ENCODE measurements at places on chromosomes 12 and 14. TPM values are rescaled to one million over a fixed set of nuclear protein-coding genes. Genes with fewer than 3 reads are reported as not detected.

GRCh38 chr12:131242741-131243496 is 289.2 kb downstream of the ADGRD1 start:
- no peak for DNase-seq

GRCh38 chr14:37150414-37150813 is 22.0 kb downstream of the SLC25A21 start:
- peak; percentile 17 for DNase-seq

DNA sequence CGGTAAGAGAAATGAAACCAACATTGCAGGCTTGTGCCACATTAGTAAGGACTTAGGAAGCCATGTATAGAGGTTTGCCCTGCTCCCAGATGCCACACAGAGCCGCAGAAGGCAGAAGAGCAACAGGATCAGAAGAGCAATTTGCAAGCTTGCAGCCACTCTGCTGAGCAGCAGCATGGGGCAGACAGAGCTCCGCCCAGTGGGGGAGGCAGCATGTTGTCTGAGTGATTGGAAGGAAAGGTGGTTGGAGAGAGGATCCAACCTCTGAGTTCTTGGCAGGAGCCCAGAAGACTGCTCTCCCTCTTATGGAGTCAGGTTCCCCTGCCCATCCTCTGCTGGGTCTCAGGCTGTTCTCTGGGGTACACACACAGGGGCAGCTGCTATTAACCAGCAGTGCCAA is 2.3 kb upstream of the KRT6A start:
- peak; percentile 32 for DNase-seq

DNA sequence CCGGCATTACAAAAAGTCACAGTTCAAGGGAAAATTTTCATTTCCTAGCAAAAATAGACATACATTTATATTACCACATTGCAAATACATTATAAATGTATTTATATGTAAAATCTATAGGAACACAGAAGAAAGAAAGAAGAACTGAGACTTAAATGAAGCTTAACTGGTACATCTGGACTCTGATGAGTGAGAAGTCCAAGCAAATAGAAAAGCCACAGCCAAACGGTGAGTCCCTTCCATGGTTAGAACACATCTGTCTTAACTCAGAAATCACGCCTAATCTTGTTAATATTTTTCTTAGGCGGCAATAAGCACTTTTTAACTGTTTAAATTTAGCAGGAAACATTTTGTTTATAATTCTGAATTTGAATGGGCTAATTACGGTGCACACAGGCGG is 9.4 kb upstream of the KLRB1 start:
- DNase-seq: no peak

DNA sequence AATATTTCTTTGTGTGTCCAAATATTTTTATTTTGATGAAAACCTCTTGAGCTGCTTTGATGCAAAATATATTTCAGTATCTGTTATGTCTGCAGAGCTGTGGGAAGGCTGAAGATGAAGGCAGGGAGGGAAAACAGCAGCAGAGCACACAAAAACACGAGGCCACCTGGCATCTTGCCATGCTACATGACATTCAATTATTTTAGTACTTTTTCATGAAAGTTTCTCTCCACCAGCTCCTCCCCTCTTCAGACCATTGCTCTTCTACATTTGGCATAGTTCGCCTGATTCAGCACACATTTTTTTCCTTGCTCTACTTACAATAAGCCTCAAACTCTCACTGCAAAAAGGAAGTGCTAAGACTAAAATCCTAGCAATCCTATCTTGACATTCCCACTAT is 4.6 kb upstream of the ALX1 start:
- no peak for DNase-seq

GRCh38 chr14:102097441-102098135 is 10.7 kb upstream of the HSP90AA1 start:
- DNase-seq: no peak

- DNase-seq: peak; percentile 72
Measured at GRCh38 chr12:1443421-1444141, 150.8 kb downstream of the FBXL14 start.

GRCh38 chr12:122870867-122871664 is 24.9 kb downstream of the VPS37B start:
- no peak for DNase-seq

DNA sequence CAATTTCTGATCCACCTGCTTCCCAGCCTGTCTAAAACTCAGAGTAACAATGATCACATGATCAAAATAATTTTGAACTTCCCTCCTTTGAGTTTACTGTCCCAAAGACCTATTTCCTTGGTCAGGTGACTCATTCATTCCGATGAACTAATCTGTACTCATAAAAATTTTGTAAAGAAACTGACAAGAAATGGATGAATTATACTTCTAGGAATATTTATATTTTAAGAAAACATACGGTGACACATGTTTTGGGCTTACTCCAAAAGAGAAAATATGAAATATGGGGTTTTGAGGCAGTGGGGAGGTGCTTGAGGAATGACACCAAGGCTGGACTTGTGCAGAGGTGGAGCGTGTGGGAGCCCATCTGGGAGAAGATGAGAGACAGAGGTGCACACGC is 42.0 kb downstream of the GUCY2C start:
- no peak for DNase-seq

GRCh38 chr12:49231878-49232655 is 32.8 kb upstream of the TUBA1C start:
- DNase-seq: no peak

GRCh38 chr12:65822732-65823512 is 1.4 kb upstream of the HMGA2 start:
- peak; percentile 28 for DNase-seq

DNA sequence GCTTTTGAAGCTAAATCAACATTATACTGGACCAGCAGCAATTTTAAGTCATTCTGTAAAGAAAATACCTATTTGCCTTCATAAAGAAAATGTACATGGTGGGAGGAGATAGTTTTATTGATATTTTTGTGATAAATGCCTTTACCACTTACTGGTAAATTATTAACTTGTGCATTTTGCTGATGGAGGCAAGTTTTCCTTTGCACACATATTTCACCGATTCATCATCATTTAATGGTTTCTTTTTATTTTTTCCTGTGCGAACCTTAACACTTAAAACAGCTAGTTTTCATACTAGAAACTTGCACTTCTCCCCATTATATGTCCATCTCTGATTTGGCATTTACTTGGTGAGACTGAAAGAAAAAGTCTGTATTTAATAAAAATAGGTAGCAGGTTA is 239.3 kb downstream of the TRHDE start:
- peak; percentile 21 for DNase-seq

DNA sequence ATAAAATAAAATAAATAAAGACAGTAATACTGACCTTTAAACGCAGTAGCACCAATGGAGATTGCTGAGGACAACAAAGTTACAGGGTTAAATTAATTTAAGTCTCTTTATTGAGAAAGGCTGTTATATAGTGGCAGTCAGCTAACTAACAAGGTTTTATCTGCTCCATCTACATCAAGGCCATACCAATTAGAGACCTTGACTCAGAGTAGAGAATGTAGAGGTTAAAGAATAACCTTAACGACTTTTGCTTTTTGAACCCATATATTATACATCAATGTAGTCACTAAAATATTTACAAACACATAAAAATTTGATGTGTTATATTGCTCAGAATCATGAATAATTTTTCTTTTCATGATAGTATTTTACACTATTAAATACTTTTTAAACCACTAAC is 21.6 kb downstream of the OSBPL8 start:
- DNase-seq: no peak

GRCh38 chr14:19799880-19800279 is 3.7 kb upstream of the OR4N2 start:
- DNase-seq: no peak

GRCh38 chr12:119322301-119322723 is 12.2 kb upstream of the CCDC60 start:
- no peak for DNase-seq

- DNase-seq: no peak
Measured at GRCh38 chr14:102998393-102998792, 59.0 kb downstream of the CDC42BPB start.

- peak; percentile 55 for DNase-seq
Measured at GRCh38 chr14:70714055-70714550, 72.4 kb downstream of the TTC9 start.

- peak; percentile 60 for DNase-seq
Measured at GRCh38 chr12:55188974-55189556, 31.8 kb upstream of the OR10A7 start.

DNA sequence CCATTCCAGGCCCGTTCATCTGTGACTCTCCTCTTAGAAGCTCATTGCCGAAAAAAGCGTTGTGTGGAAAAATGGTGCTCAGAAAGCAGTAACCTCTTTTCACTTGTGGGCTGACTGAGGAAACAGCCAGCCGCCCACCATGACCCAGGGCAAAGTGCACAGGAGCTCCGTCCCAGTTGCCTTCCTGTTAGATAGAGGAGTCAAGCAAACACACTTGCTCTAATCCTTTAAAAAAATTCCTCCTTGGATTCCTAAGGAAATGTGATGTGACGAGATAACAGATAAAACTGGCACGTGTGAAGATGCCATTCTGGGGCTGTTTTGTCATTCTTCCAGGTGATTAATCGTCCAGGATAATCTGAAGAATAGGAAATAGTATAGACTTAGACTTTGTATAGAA is 396.8 kb upstream of the DDHD1 start:
- no peak for DNase-seq

DNA sequence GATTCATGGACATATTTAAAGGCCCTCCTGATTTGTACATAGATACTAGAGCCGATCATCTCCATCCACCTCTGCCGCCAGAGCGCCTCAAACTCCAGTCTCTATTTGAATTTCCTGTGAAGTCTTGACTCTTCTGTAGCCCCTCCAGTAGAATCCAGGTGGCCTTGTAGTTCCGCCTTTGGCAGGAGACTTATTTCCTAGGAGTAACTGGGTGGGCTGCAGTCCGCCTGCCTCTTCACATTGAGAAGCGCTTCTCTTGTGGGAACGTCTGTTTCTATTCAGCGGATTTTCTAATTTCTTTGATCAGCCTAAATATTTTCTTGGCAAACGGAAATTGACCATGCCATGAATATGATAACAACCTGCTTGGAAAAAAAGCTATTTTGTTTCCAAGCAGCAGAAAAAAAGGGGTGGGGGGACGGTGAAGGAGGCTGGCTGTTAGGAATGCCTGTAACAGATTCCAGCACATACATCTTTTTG is 9.0 kb upstream of the SIX1 start:
- no peak for DNase-seq

GRCh38 chr14:91889477-91890211 is 22.3 kb upstream of the TC2N start:
- no peak for DNase-seq

DNA sequence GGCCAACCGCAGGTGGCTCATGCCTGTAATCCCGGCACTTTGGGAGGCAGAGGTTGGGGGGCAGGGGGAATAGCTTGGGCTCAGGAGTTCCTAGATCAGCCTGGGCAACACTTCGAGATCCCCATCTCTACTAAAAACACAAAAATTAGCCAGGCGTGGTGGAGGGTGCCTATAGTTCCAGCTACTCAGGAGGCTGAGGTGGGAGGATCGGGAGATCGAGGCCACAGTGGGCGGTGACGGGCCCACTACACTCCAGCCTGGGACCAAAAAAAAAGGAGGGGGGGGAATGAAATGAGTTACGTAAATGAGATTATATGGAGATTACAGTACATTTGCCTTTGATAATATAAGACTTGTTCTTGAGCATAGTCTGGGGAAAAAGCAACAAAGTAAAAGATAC is 1.1 kb downstream of the RPAP3 start:
- DNase-seq: no peak

- peak; percentile 74 for DNase-seq
Measured at GRCh38 chr14:21476523-21476924, 235 bp downstream of the RAB2B start.

GLT8D2 gene
- total RNA-seq: 6.0 TPM

PLEKHG7 gene
- total RNA-seq: not detected

MYF5 gene
- not detected for total RNA-seq

ETNK1 gene
- 12.1 TPM for total RNA-seq

KLRK1 gene
- total RNA-seq: not detected

SYNDIG1L gene
- not detected for total RNA-seq

All from M059J (cell line).